T-helper 17 cell (primary cell): ENCODE measurements at places on chromosomes 5 and 9.

- DNase-seq: no peak
These were observed 251.1 kb downstream of the EBF1 start for GRCh38 chr5:158848634-158849033.

GRCh38 chr5:140603734-140604133 is 29.2 kb downstream of the CD14 start:
- DNase-seq: no peak

DNA sequence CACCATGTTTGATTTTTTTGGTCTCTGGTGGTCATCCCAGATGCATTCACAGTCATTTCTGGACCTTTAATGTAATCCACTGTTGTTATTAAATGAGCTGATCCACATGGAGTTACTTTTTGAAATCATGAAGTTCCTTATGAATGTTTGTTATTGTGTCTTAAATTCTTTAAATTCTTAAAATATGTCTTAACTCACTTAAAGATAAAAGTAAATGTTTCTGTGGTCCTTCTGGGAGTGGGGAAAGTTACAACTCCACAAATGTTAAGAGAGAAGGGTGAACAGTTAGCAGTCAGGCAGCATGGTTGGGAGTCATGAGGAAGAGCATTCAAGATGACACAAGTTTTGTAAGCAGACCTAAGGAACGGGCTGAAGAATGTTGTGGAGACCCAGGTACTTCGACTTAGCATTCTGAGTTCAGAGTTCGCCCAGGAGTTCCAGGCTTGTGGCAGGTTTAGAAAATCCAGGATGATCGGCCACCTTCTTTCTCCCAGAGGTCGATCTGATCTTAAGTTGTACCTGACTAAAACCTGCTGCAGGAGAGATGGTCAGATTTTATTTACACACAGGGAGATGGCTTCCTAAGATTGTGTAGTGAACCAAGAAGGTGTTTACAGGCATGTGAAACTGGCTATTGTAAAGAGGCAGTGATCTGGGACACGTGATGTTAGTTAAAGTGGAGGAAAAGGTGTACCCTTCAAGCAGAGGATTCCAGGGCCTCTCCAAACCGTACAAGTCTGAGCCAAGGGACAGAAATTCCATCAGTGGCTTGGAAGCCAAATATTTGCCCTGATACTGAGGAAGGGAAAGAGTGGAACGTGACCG is 17.2 kb downstream of the SLC1A1 start:
- DNase-seq: no peak

DNA sequence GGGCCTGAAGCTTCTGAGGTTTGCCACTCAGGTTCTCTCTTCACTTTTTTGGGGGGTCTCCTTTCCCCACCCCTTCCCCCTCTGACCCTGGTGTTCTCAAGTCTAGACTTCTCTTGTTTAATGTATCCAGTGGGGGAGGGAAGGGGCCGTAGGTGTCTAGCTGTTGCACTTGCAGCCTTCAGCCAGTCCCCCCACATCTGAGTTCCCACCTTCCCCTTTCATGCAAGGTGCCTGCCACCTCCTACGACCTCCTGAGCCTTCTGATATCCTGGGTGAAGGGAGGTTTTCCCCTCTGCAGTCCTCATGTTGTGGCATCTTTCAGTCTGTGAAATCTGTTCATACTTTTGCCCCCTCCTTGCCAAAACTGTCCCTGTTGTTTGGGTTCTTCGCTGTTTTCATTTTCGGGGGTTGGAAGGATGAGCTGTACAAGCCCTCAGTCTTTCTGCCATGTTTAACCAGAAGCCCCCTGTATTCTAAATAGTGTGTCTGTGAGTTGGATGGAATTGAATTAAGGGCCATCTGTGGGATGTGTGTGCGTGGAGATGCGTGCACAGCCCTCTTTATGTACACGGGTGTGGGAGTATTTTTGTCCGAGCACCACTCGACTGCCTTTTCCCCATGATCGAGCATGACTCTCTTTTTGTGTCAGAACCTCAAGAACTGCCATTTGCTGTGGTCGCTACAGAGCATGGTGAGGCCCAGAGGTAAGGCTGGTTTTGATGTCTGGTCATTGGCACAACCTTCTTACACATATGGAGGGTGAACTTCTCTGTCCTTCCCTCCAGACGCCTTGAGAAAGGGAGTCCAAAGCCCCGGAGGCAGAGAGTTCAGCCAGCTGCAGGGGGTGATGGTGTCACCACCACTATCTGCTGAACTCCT is 23.6 kb downstream of the PRRC2B start:
- DNase-seq: no peak

DNA sequence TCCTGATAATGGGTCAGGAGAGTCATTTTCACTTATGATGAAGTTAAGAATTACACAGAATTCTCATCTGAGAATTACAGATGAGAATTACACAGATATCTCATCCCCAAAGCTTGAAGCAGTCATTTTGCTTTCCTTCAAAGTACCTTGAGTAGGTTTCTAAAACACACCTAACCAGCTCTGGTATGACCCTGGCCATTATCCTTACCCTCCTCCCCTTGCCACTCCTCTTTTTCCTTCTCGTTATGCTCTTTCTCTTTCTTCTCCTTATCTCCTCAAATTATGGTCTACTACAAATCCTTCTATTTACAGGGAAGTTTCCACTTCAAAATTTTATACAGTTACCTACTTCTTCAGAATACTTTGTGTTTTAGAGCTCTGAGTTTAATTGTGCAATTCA is 44.5 kb downstream of the MEF2C start:
- no peak for DNase-seq

GRCh38 chr9:18703151-18703900 is 229.4 kb downstream of the ADAMTSL1 start:
- DNase-seq: no peak

- DNase-seq: no peak
These were observed 264.2 kb downstream of the MAST4 start for GRCh38 chr5:66860199-66860975.

DNA sequence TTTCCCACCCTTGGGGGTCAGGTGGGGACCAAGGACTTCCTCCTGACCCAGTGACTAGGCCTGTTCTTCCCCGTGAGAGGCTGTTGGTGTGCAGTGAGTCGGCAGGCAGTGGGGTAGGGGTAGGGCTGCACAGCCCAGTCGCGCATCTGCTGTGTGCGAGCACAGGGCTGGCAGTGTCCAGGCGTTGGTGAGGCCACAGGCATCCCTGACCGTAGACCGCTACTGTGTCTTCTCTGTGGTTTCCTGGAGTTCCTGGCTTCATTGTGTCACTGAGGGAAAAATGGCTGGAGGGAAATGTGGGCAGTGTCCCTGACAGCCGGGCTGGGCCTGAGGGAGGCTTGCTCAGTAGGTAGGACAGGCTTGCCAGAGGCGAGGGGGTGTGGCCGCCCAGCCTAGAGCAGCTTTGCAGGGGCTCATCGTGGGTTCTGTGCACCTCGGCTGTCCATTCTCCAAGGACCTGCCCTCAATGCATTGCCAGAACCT is 95.4 kb downstream of the CACNA1B start:
- no peak for DNase-seq
